ENCODE measurements at places on chromosomes 5 and 9.

DNA sequence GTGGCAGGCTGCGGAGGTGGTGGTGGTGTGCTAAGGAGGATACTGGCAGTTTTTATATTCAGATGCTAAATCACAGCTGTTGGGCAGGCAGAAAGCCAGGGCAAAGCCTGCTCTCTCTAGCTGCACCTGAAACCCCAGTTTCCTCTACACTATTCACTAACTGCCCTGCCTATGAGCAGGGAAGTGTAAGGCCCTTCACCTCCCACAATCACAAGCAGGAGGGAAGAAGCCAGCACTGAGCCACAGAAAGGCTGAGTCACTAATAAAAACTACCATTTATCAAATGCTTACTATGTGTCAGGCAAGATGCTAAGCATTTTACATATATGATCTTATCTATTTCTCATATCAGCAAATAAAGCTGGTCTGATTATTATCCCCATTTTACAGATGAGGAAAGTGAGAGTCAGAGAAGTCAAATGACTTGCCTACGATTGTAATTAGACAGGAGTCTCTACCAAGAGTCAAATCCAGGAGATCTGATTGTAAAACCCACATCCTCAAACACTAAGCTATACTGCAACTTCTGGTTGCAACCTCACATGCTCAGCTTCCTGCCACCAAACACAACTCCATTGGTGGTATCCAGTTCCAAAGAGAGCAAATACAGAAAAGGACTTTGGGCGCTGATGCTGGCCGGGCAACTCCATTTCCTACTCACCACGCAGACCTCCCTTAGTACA lies 17.7 kb upstream of the IL6ST start:
- DNase-seq = peak; percentile 26

- DNase-seq = no peak
Observed at GRCh38 chr5:9919306-9920030, 289.3 kb upstream of the TAS2R1 start.

DNA sequence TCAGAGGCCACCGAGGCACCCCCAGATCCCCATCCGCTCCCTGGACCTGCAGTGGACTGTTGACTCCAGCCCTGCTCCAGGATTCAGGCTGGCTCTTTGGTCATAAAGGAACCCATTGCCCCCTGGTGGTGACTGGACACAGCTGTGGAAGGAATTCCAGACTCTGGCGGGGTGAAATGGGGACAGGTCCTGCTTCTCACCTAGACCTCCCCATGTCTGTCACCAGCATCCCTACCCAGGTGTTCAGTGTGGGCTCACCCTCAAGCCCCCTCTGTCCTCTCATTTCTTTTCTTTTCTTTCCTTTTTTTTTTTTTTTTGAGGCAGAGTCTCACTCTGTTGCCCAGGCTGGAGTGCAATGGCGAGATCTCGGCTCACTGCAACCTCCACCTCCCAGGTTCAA lies 25.5 kb upstream of the STXBP1 start:
- DNase-seq = peak; percentile 43

- DNase-seq = no peak
Observed at GRCh38 chr9:84411683-84412267, 71.2 kb upstream of the SLC28A3 start.

DNA sequence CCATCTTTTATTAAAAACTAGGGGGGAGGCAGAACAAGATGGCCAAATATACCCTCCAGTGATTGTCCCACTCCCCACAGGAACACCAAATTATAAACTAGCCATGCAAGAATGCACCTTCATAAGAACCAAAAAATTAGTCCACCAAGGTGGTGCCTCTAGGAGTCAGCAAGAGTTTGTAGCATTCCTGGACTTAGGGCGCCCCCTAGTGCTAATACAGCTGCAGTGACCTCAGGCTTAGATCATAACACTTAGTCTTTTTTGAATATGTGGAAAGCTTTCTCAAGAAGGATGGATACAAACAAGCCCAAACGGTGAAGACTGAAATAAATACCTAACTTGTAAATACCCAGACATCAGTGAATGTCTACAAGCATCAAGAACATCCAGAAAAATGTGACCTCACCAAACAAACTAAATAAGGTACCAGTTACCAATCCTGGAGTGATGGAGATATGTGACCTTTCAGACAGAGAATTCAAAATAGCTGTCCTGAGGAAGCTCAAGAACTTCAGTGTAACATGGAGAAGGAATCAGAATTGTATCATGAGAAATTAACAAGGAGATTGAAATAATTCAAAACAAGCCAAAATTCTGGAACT lies 19.3 kb downstream of the PPIP5K2 start:
- DNase-seq = peak; percentile 5

- no peak for DNase-seq
Observed at GRCh38 chr9:97895211-97895610, 27.1 kb downstream of the TRMO start.

- no peak for DNase-seq
Observed at GRCh38 chr9:129836311-129837007, 1.2 kb downstream of the USP20 start.

DNA sequence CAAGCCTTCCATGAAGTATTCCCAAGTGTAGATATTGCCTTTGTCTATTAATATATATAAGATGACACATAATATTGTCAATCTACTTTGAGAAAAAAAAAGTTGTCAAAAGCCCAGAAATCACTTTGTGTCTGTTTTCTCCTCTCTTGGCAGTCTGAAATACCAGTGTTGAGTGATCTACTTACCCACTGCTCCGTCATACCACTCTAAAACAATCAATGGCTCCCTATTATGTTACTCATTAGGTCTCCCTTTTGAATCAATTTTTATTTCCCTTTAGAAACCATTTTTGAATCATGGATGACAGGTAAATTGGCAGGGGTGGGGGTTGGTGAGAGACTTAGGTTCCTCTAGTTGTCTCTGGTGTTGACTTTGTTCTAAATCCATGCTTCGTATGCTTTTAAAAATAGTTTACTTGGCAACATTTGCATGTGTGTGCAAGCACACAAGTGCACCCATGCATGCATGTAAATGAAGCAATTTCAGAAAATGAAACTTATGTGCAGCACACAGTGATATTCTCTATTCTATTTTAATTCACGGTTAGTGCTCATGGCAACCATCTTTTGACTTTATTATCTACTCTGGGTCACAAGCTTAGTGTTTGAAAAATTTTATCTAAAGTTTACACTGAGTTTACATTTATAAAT lies 378.9 kb downstream of the RAB3C start:
- DNase-seq = no peak

- no peak for DNase-seq
Observed at GRCh38 chr9:85528142-85528541, 213.6 kb downstream of the AGTPBP1 start.

GRCh38 chr9:72945391-72945790 lies 7.5 kb downstream of the ALDH1A1 start:
- DNase-seq = no peak

- DNase-seq = no peak
Observed at GRCh38 chr5:40646266-40646665, 33.4 kb upstream of the PTGER4 start.

- no peak for DNase-seq
Observed at GRCh38 chr5:136020001-136020382, 8.8 kb upstream of the TGFBI start.

DNA sequence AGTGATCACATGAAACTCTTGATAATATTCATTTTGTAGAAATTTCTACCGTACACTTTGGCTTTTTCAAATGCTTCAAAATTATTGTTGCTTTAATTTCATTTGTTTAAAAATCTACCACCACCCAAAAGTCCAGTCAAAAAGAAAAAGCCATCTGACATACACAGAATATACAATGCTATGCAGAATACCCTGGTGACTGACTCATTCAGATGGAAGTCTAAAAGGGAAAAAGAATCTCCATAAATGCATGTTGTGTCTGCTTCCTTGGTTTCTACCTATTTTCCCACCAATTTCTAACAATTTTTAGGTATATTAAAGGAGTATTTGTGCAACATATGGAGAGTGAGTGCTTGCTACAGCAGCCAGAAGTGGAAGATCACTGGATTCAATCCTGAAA lies 9.3 kb upstream of the RAPGEF6 start:
- no peak for DNase-seq

DNA sequence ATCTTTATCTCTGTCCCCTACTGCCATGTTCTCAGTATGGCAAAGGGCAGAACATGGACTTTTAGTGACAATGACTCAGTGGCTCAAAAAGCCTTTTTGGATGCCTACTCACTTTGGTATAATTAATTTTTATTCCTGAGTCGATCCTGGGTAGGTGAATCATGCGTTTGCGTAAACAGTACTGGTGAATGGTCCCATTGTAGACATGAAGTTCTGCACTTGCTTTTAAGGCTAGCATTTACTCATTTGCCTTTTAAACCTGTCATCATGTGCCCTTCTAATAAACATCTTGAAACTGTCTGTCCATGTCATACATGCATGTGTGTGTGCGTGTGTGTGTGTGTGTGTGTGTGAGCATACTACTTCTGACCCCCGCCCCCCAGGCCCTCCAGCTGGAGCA lies 223.0 kb downstream of the AUH start:
- DNase-seq = no peak

DNA sequence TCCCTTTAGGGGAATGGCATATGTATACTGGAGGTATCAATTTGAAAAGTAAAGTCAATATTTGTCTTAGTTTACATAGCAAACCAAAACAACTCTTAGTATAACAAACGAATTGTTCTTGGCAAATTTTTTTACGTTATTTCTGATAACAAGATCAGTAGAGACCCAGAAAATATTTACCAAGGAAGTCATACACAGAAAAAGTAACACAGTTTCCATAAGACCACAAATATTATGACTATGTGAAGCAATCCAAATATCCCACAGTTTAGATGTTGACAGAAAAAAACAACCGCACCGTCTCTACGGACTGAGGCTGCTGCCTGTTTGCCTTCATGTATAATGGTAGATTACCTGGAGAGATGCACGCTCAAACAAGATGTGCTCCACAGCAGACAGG lies 46.5 kb upstream of the DAPK1 start:
- DNase-seq = no peak

DNA sequence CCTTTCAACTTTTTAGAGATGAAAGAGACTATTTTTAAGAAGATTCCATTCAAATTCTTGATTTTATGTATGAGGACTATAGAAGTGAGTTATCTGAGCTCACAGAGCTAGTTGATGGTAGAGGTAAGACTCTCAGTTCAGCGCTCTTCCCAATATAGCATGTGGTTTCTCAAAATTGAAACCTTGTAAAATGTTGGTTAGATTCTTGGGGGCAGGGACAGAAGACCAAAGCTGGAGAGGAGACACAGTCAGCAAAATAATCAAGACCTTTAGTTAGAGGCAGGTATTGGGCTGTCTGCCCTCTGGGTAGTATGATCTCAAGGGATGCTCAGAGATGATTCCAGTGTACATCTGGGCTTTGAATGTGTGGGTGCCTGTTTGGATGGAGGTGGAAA lies 246.4 kb downstream of the SH3GL2 start:
- no peak for DNase-seq

GRCh38 chr9:114591291-114591787 lies 3.8 kb downstream of the ATP6V1G1 start:
- DNase-seq = no peak

GRCh38 chr9:6051511-6051950 lies 36.1 kb upstream of the RANBP6 start:
- no peak for DNase-seq

DNA sequence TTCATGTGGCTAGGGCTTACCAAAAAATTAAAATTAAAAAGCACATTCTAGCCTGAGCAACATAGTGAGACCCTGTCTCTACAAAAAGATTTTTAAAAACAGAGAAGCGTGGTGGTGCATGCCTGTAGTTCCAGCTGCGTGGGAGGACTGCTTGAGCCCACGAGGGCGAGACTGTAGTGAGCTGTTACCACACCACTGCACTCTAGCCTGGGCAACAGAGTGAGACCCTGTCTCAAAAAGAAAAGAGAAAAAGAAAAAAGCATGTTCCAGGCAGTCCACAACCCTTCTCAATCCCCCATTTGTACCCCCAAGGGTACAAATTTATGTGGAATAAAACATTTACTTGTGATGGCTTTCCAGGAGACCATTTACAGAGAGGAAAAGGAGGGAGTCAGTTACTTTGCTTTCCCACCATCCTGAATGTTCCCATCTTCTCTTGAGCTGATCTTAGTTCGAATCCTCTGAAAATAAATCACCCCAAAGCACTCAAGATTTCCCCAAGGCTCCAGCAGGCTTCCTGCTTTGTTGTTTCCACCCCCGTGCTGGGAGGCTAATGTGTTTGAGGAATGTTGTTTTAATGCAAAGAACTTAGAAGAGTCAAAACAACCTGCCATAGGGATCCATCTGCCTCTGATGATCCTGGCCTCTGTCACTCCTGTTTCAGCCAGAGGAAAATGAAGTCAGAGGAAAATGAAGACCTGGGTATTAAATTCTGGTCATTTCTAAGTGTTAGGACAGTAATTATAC lies 384.7 kb downstream of the BNC2 start:
- no peak for DNase-seq

DNA sequence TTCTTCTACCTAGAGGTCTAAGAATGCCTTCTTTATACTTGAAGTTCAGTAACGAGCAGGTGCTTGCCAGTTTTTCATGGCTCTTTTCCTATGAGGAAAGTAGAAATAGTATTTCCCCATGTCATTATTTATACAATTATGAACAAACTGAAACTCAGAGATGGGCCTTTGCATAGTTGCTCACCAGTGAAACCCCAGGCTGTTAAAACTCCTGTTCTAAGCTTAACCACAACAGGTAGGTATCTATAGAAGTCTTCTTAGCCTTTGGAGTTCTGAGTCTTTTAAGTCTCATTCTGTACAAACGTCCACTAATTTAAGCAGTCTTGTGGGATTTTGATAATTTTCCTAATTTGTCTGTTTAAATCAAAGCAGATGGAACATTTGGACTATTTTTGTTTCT lies 90.1 kb downstream of the STARD4 start:
- DNase-seq = no peak

DNA sequence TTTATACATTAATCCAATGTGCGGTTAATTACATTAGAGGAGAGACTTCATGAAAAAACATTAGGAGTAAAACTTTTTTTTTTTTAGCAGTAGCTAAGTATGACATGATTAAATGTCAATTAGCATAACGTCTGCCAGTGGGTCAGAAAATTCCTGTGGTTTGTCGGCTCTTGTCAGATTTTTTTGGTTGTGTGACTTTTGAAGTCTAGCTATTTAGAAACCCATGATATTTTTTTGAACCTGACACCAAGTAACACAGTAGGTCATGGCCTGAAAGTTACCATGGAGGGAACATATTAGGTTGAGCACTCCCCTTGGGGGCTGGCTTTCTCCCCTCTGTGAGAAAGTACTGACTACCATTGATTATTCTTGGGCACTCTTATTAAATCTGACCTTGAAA lies 84.8 kb upstream of the ALDH1A1 start:
- no peak for DNase-seq

DNA sequence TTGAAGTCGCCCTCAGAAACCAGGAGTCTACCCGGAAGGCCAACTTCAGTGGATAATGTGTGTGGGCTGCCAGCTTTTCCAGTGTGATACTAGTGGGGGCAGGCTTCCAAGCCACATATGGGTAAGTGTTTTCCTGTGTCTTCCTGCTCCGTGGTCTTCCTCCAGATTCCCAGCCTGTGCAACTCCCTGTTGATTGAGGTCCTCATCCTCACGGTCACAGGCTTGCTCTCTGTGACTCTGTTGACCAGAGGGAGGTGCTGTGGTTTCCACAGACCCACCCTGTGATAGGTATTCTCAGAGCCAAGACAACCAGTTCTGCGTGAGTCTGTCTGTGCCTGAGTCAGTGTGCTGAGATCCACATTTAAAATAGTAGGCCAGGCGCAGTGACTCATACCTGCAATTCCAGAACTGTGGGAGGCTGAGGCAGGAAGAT lies 388.0 kb upstream of the IRX2 start:
- DNase-seq = no peak

- no peak for DNase-seq
Observed at GRCh38 chr9:104987743-104988142, 59.8 kb upstream of the ABCA1 start.

- DNase-seq = no peak
Observed at GRCh38 chr5:174725991-174726601, 1.7 kb downstream of the MSX2 start.

GRCh38 chr9:90090997-90091396 lies 486.2 kb downstream of the GADD45G start:
- no peak for DNase-seq

Measured in bone marrow (tissue), 2 donors.